ENCODE measurements at places on chromosomes 7 and 10. TPM values are rescaled to one million over a fixed set of nuclear protein-coding genes. Genes with fewer than 3 reads are reported as not detected.

- H3K27ac ChIP-seq = no peak overlapping the region
- H3K4me1 ChIP-seq = no peaks in the 10 kb centered on the region
- no peak overlapping the region for H3K4me3 ChIP-seq
- no peaks in the 10 kb centered on the region for H3K36me3 ChIP-seq
- DNase-seq = no peak
Observed at GRCh38 chr10:52908478-52908877, 135.9 kb upstream of the MBL2 start.

DNA sequence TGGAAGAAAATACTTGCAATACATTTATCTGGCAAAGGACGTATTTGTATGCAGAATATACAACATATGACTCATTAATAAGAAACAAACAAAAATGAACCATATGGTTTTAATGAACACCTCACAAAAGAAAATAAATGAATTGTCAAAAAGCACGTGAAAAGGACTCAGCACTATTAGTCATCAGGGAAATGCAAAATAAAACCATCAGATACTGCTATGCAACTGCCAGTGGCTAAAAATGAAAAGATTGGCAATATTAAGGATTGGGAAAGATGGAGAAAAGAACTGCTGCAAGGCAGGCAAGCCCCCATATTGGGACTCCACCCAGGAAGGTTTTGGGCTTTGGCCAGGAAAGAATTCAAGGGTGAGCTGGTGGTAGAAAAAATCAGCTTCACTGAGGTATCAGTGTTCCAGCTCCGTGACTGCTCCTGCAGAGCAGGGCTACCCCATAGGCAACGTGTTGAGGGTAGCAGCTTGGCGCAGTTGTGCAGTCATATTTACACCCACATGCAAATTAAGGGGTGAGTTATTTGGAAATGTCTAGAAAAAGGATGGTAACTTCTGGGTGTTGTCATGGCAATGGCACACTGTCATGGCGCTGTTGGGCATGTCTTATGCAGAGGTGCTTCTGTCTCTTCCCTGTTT is 72.7 kb downstream of the CUBN start:
- no peaks in the 10 kb centered on the region for H3K4me1 ChIP-seq
- no peak for DNase-seq
- no peak overlapping the region for H3K27ac ChIP-seq
- H3K36me3 ChIP-seq = no peaks in the 10 kb centered on the region
- no peaks in the 10 kb centered on the region for H3K27me3 ChIP-seq
- H3K4me3 ChIP-seq = no peak overlapping the region

DNA sequence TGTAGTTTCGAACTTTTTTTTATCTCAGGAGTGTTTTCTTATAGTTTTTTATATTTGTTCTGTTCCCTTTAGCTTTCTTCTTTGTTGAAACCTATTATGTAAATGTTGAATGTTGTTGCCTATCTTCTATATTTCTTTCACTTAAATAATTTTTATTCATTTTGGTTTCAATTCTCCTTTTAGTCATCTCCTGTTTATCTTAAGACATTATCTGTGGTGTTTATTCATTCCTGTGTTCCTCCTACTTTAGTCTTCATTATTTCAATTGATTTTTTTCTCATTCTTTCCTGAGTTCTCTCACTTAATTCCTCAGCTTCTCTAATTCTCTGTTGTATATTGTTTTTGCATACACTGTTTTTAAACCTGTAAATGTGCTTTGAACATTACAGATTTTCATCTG is 64.1 kb downstream of the XPNPEP1 start:
- no peak overlapping the region for H3K27ac ChIP-seq
- peaks cover 2% of the 10 kb centered on the region for H3K36me3 ChIP-seq
- H3K4me1 ChIP-seq = no peaks in the 10 kb centered on the region
- H3K27me3 ChIP-seq = no peaks in the 10 kb centered on the region

DNA sequence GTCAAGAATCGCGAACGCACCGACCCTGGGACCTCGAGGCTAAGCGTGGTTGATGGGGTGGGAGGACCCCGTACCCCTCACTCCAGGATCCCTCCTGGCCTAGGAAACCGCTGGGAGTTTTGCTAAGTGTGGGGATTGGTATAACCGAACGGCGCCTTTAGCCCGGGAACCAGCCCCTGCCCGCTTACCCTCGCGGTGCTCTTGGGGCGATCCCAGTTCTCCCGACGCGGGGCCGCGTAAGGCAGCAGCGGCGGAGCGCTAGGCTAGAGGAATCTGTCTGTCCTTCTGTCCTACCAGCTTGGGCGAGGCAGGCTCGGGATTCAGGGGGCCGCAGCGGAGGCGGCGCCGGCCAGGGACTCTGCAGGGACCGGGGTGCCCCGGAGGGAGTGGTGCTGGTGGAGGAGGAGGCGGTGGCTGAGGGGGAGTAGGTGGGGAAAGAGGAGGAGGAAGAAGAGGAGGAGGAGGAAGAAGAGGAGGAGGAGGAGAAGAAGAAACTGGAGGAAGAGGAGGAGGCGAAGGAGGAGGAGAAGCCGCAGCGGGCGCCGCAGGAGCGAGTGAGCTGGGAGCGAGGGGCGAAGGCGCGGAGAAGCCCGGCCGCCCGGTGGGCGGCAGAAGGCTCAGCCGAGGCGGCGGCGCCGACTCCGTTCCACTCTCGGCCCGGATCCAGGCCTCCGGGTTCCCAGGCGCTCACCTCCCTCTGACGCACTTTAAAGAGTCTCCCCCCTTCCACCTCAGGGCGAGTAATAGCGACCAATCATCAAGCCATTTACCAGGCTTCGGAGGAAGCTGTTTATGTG is 439 bp upstream of the EMX2 start:
- H3K36me3 ChIP-seq = no peaks in the 10 kb centered on the region
- peak overlapping the region; percentile 68 for H3K4me3 ChIP-seq
- H3K4me1 ChIP-seq = peaks cover 54% of the 10 kb centered on the region
- H3K27me3 ChIP-seq = peaks cover 98% of the 10 kb centered on the region

GRCh38 chr7:127532151-127532550 is 53.2 kb downstream of the GCC1 start:
- H3K36me3 ChIP-seq = no peaks in the 10 kb centered on the region
- H3K4me1 ChIP-seq = no peaks in the 10 kb centered on the region
- DNase-seq = no peak
- H3K4me3 ChIP-seq = no peak overlapping the region
- no peak overlapping the region for H3K27ac ChIP-seq

The GFRA1 gene
- 41.5 TPM for total RNA-seq

The CSTF2T gene
- total RNA-seq = 22.1 TPM

The MKX gene
- total RNA-seq = 14.7 TPM
